BJ (cell line): ENCODE measurements at places on chromosomes 2 and 18.

- no peak for DNase-seq
Observed at GRCh38 chr18:9354256-9354655, 19.7 kb downstream of the TWSG1 start.

DNA sequence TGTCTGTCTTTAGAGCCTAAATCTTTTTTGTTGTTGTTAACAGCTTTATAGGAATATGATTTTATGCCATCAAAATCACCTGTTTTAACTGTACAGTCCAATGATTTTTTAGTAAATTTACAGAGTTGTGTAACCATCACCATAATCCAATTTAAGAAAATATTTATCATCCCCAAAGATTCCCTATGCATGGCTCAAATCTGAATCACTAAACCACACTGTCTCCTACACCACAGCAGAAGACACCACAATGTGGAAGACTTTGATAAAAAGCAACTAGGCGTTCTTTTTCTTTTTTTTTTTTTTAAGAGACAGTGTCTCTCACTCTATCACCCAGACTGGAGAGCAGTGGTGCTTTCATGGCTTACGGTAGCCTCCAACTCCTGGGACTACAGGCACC is 99.6 kb downstream of the TXNL1 start:
- DNase-seq, result peak; percentile 56

- DNase-seq, result no peak
Observed at GRCh38 chr2:215409331-215410127, 26.3 kb downstream of the FN1 start.

DNA sequence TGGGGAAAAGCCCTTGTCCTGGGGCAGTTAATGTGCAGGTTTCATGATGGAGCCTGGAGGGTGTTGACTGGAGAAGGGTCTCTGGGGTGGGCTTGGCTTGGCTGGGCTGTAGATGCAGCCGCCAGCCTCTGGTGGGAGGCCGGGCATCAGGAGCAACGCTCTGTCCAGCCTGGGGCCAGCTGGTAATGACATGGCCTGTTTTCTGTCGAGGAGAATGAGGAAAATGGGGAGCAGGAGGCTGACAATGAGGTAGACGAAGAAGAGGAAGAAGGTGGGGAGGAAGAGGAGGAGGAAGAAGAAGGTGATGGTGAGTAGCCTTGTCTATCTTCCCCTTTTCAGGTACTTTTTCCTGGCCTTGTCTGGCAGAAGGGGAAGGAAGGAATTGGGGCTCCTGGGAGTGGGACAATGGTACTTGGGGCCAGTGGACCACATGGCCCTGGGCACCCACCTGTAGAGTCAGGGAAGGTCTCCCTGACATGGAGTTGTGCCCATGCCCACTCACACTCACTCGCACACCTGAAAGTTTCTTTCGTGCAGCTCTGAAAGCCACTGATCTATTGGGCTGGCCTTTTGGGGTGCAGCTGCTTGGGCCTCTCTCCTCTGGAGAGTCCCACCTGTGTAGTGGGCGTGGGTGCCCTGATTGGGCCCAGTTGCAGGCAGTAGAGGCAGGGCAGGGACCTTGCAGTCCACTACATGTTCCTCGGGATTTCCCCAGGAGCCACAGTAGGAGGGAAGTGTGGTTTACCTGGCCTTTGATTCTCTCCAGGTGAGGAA is 3.5 kb downstream of the PTMA start:
- no peak for DNase-seq

- DNase-seq, result no peak
Observed at GRCh38 chr2:62713837-62714236, 8.3 kb downstream of the EHBP1 start.

- no peak for DNase-seq
Observed at GRCh38 chr18:10035281-10035991, 121.6 kb downstream of the VAPA start.

GRCh38 chr18:25329783-25330182 is 22.2 kb downstream of the ZNF521 start:
- no peak for DNase-seq

GRCh38 chr18:1092228-1092627 is 187.6 kb downstream of the ADCYAP1 start:
- no peak for DNase-seq

- no peak for DNase-seq
Observed at GRCh38 chr2:8215982-8216381, 465.9 kb upstream of the ID2 start.

GRCh38 chr2:220334871-220335590 is 707.6 kb downstream of the SLC4A3 start:
- no peak for DNase-seq

DNA sequence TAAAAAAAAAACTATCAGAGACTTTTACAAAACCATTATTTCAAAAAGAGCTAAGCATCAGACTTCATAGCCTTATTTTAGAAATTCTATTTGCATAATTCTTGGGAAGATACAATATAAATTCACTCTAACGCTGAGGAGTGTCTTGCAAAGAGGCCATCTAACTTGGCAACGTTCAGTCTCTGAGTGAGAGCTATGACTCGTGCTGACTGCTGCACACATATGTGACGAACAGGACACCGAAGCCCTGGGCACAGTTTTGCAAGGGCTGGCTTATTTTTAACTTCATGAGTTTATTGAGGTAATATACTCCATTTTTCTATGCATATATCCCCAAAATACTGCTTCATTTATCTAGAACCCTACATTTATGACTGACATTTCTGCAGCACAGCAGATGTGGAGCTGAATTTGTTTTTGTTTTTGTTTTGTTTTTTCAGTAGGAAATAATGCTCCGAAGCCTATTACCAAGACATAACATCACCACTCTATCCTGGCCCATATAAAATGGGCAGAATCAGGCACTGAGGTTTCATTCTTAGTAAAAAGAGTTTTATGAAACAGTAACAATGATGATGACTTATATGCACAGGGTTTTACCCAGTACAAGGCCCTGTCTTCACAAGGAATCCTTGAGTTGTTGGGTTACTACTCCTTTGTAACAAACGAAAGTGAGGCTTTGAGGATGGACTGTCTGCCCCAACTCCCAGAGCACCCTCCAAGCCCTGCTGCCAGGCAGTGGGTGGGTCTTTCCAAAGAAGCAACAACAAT is 68.3 kb downstream of the CRACDL start:
- no peak for DNase-seq

GRCh38 chr18:2395427-2396161 is 175.7 kb downstream of the METTL4 start:
- no peak for DNase-seq

DNA sequence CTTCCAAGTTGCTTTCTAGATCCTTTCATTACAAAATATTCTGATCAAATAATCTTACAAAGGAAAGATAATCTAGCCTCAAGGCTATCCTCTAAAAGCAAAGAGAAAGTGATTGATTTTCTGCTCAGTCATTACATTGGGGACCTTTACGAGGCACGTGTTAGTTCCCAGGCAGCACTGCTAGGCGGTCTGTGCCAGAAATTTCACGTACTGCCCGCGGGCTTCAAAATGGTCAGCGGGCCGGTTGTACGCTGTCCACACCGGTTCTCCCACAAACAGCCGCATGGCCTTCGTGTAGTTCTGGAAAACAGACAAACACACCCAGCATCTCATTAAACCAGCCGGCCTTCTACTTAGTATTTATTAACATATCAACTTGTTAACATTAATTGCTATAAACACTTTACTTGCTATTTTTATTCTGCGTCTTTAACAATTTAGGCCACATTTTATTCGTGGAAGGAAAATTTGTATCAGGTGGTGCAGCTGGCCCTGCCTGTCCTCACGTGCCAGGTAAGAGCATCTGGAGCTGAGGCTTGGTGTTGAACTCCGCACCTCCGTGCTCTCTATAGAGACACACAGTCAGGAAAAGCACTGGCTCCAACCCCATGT is 20.4 kb downstream of the ADI1 start:
- DNase-seq, result no peak

DNA sequence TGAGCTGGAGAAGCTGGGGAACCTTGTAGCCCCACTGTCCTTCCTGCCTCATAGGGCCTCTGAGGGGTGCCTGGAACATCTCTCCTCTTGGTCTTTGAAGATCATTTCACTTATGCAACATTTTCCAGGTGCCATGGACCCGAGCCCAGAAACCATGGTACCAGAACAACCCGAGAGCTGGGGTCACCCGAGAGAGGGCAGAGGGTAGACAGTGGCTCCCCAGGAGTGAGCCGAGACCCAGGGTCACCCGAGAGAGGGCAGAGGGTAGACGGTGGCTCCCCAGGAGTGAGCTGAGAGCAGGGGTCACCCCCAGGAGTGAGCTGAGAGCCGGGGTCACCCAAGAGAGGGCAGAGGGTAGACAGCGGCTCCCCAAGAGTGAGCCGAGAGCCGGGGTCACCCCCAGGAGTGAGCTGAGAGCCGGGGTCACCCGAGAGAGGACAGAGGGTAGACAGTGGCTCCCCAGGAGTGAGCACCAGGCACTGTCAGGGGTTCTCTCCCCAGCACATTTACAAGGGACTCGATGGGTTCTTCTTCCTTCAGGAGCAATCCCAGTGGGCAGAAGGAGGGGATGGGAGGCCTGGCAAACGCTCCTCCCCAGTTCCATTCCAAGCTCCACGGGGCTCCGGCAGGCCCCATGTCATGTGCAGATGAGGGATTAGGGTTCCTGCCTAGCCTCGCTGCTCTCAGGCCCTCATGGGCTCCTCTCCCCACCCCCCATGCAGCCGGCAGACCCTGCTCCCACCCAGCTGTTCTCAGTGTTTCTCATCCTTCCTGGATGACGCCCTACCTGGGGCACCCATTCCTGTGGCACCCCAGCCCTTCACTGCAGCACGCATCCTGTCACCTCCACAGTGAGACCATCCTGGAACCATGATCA is 163.5 kb downstream of the RTP5 start:
- no peak for DNase-seq
